Fibroblast of lung (primary cell): ENCODE measurements at places on chromosomes 5 and 9. TPM values are rescaled to one million over a fixed set of nuclear protein-coding genes. Genes with fewer than 3 reads are reported as not detected.

GABRA6 gene
- not detected in 2 replicates for total RNA-seq

GRXCR2 gene
- not detected in 2 replicates for total RNA-seq

GRCh38 chr9:99889120-99889519 lies 17.3 kb upstream of the STX17 start:
- DNase-seq = no peak

AIF1L gene
- total RNA-seq = 0.51 and 3.3 TPM in 2 replicates

GRCh38 chr9:105405514-105406131 lies 42.2 kb upstream of the FSD1L start:
- peak; percentile 69 for DNase-seq

ZFP2 gene
- 1.5 and 2.8 TPM in 2 replicates for total RNA-seq

MYMK gene
- total RNA-seq = not detected in 2 replicates

DNA sequence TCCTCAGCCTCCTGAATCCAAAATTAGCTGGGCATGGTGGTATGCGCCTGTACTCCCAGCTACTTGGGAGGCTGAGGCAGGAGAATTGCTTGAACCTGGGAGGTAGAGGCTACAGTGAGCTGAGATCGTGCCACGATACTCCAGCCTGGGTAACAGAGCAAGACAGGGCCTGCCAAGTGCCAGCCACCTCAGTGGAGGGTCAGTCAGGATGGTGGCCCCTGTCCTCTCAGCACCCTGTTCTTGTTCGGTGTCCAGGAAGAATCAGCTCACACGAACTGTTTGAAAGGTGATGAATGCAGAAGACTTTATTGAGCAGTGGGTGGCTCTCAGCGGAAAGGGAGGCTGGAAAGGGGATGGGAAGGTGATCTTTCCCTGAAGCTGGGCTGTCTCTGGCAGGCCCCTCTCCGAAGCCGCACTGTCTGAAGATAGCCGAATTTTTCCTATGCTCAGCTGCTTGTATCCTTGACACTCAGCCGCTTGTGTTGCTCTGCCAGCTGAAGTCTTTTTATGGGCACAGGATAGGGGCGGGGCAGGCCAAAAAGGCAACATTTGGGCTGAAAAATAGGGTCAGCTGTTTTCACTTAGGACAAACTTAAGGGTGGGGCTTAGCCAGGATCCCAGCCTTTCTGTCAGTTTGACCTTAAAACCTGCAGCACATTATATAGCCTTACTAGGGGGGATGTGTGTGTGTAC lies 50.9 kb downstream of the UBE2R2 start:
- DNase-seq = peak; percentile 69

DNA sequence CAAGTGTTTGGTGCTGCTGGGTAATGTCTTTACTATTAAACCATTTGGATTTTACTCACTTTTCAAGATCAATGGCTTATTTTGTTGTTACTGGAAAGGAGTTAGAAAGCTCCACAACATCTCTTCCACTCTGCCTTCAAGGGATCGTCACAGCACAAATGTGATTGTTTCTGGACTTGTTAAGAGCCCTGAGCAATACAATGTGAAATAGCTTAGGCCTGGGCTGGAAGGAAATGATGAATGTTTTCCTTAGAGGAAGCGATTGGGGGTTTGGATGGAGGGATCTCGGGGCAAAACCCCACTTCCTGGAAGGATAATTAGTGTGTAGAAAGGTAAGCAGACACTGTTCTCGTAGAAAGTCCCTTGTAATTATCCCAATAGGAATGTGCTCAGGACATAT lies 59.3 kb upstream of the MYO10 start:
- peak; percentile 28 for DNase-seq

GRCh38 chr5:135921388-135921787 lies 25.7 kb upstream of the IL9 start:
- DNase-seq = no peak

CCDC187 gene
- total RNA-seq = not detected in 2 replicates

GRCh38 chr5:125384071-125384470 lies 637.6 kb upstream of the ZNF608 start:
- no peak for DNase-seq

F2RL1 gene
- total RNA-seq = 20.8 and 25.1 TPM in 2 replicates

DNA sequence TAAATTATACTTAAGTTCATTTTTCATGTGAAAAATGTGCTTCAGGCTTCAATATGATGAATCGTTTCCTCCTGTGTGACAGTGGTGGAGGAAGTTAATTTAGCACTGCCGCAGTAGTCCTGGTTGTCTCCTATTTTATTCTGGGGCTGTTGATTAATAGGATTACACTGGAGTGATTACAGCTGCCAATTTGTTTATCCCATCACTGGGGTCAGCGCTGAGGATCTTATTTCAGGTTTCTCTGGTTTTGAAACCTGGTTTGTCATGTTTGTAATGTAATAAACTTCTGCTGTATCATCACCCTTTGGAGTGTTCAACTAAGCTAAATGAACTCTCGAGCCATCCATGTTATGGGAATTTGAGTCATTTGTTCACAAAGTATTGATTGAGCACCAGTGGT lies 241.7 kb upstream of the KCNN2 start:
- no peak for DNase-seq

MAMDC2 gene
- 5.4 and 23.0 TPM in 2 replicates for total RNA-seq

TBC1D13 gene
- 7.4 and 9.2 TPM in 2 replicates for total RNA-seq

RABEPK gene
- 37.3 and 37.8 TPM in 2 replicates for total RNA-seq

DNA sequence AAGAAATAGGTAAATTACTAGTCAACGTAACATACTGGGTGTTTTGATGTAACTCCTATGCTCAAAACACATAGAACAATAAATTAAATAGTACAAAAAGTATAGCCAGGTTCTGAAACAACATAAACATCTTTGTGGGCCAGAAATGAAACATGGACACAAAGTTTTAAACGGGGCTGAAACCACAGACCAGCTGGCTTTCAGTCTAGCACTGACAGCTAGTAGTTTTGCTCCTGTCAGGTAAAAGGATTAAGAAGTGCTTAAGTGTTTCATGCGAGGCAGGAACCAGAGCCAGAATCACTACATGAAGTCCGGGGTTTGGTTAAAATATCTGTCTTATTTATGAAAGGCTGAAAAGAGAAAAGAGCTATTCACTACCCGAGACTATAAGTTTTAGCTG lies 19.5 kb downstream of the DCAF10 start:
- DNase-seq = no peak

ASTN2 gene
- total RNA-seq = 11.3 and 19.2 TPM in 2 replicates

GRCh38 chr5:79666758-79667157 lies 22.9 kb upstream of the CMYA5 start:
- no peak for DNase-seq

DNA sequence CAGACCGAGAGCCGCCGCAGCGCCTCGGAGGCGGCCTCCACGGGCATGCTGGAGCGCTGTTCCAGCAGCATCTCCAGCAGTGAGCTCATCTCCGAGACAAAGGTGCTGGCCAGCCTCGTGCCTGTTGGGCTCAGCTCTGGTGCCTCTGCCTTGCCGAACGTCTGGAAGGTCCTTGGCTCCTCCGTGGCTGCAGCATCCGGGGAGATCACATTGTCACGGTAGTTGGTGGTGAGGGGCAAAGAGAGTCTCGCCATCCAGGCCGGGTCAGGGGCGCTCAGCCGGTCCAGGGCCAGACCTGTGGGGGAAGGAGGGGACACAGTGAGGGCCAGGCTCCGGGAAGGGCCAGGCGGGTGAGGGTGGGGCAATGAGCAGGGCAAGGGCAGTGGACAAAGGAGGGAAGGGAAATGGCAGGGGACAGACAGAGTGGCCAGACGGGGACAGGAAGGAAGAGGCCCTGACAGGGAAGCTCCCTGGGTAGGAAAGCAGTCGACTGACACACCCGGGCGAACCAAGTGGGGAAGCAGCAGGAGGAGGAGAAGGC lies 12.4 kb downstream of the PCDH12 start:
- no peak for DNase-seq

GRCh38 chr9:36976371-36977030 lies 57.6 kb downstream of the PAX5 start:
- no peak for DNase-seq

OR2S2 gene
- 0.17 TPM in 1 of 2 replicates, not detected in the other for total RNA-seq

- no peak for DNase-seq
Observed at GRCh38 chr5:178434851-178435250, 155.3 kb downstream of the COL23A1 start.

DNA sequence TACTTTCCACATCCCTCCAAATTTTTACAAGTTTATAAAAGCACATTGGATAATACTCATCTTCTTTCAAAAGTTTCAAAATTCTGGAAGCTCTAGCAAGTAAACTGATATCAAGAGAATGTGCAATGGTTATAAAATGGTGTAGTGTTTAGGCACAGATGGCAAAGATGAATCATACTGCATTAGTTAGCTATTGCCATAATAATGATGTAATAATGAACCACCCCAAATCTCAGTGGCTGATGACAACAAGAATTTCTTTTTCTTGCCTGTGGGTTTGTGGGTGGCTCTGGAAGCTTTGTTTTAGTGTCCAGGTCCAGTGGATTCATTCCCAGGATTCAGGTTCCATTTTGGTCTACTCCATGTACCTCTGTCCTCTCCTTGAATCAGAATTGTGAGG lies 319.0 kb downstream of the BRINP1 start:
- no peak for DNase-seq

ANKRD34B gene
- not detected in 2 replicates for total RNA-seq

MLANA gene
- not detected in 2 replicates for total RNA-seq

DEPDC1B gene
- total RNA-seq = 2.1 and 2.5 TPM in 2 replicates

GRCh38 chr9:124037790-124038189 lies 26.2 kb downstream of the LHX2 start:
- DNase-seq = no peak

ZBTB26 gene
- 5.1 and 5.6 TPM in 2 replicates for total RNA-seq

DNA sequence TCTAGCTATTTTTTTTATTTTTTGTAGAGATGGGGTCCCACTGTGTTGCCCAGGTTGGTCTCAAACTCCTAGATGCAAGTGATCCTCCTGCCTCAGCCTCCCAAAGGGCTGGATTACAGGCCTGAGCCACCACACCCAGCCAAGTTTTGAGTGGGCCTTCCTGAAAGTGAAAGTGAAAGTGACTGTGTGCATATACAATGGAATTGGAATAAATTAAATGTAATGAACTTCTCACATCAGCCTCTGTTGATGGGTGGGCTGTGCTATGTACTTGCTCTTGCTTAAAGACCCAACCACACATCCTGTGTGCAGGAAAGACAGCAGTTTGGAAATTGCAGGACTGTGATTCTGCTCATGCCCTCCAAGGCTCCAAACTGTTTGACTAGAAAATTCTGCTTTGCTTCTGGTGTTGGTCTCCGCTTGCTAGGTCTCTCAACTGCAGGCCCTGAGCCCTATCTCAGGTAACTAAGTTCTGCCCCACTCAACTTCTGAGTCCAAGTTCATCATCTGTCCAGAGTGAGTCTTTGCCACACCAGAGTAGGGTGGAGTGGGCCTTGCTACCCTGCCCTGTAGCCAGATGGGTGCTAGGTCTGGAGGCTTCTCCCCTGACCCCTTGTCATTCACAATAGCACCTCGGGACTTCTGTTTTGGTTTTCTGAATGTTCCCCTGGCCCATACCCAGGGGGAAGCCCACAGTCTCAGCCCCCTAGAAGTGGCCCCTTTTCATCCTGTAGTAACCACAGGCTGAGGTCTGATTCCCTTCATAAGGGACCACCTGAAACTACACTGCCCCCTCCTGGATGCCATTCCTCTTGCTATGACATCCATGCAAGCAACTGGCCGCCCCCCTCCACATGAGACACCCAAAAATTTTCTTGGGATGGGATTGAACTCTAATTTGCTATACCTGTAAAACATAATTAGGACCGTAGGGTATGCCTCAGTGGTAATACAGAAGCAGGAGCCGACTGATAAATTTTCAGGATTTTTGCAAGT lies 36.5 kb upstream of the RAD23B start:
- DNase-seq = peak; percentile 19

- no peak for DNase-seq
Observed at GRCh38 chr5:133861161-133861737, 107.2 kb downstream of the C5orf15 start.

GRCh38 chr5:137630216-137630971 lies 105.5 kb downstream of the KLHL3 start:
- DNase-seq = no peak

- DNase-seq = no peak
Observed at GRCh38 chr9:95101326-95101725, 216.2 kb downstream of the FANCC start.

SLCO6A1 gene
- not detected in 2 replicates for total RNA-seq

FOXD4L6 gene
- total RNA-seq = not detected in 2 replicates

ESM1 gene
- 1.5 and 1.8 TPM in 2 replicates for total RNA-seq

GPX8 gene
- 75.5 and 84.7 TPM in 2 replicates for total RNA-seq
